ENCODE measurements at places on chromosomes 16 and 17.

DNA sequence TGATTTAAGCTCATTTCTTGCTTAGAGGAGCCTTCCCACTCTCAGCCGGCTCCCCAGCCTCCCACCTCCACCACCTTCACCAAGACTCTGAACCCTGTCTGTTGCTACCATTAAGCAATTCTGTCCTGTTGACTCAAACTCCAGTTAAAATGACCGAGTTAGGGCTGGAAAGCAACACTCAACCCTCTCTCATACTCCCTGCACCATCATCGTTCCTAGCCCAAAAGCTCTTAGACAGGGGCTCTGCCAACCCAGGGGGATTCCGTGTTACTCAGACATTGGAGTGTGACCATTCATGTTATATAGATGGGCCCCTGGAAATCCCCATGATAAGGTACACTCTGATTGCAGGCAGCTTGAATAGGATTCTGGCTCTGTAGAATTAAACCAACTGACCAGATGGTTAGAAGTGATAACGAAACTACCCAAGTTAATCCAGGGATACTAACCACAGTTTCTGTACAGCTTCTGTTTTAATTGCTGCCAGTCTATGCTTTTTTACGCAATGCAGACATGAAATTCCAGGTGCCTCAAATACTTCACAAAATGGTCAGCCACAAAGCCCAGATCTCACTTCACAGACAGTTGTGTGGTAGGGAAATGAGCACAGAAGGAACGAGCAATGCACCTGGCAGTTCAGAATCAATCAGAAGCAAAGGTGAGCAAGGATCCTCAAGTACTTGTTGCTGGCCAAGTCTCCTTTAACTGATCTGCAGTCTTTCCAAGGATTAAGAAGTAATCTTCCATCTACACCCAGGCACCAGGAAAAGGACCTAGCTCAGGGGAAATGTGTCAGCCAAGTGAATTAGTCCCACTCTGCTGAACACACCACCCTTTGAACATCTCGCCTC lies 2.1 kb downstream of the SSTR2 start:
- no peak for DNase-seq

GRCh38 chr16:75111514-75111940 lies 5.1 kb downstream of the LDHD start:
- no peak for DNase-seq

- no peak for DNase-seq
Measured at GRCh38 chr17:296379-296778, 56.2 kb downstream of the RPH3AL start.

GRCh38 chr17:64622931-64623654 lies 39.0 kb downstream of the SMURF2 start:
- DNase-seq, result no peak
